Motor neuron (in vitro differentiated cells): ENCODE measurements at places on chromosomes 6 and 20.

GRCh38 chr6:25297039-25297441 is 17.9 kb downstream of the CARMIL1 start:
- no peak for ATAC-seq

- no peak for ATAC-seq
Observed at GRCh38 chr6:74248966-74249365, 553.0 kb downstream of the CD109 start.

- peak; percentile 23 for ATAC-seq
Observed at GRCh38 chr20:37364927-37365272, 19.0 kb downstream of the SRC start.

GRCh38 chr6:14658030-14658429 is 540.5 kb downstream of the CD83 start:
- ATAC-seq: no peak
